ENCODE measurements at places on chromosomes 3 and 15.

GRCh38 chr3:31092748-31093589 is 198.5 kb upstream of the GADL1 start:
- no peak overlapping the region for H3K27ac ChIP-seq
- H3K27me3 ChIP-seq, result peaks cover 5% of the 10 kb centered on the region
- peaks cover 12% of the 10 kb centered on the region for H3K4me1 ChIP-seq
- H3K36me3 ChIP-seq, result no peaks in the 10 kb centered on the region
- H3K4me3 ChIP-seq, result no peak overlapping the region

- H3K4me1 ChIP-seq, result peaks cover 9% of the 10 kb centered on the region
- no peak overlapping the region for H3K4me3 ChIP-seq
- DNase-seq, result no peak
- peaks cover 14% of the 10 kb centered on the region for H3K36me3 ChIP-seq
Observed at GRCh38 chr3:17678116-17678741, 64.2 kb downstream of the TBC1D5 start.

DNA sequence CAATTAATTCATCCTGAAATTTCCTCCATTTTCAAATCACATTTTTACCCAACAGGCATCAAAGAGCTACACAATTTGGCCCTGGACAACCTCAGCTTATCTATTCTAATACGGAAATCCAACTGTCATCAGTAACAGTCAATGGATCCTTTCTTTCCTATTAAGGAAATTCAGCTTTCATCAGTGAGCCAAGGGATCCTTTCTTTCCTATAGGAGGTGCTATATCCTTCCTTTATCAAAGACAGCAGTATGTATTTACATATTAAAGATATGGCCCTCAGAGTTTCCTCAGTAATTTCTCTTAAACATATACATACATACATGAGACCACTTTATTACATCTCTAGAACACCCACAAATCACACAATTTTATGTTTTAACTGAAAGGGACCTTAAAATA is 10.1 kb downstream of the DHX36 start:
- peaks cover 65% of the 10 kb centered on the region for H3K36me3 ChIP-seq
- H3K27ac ChIP-seq, result no peak overlapping the region
- no peaks in the 10 kb centered on the region for H3K27me3 ChIP-seq

- H3K36me3 ChIP-seq, result no peaks in the 10 kb centered on the region
- no peak overlapping the region for H3K27ac ChIP-seq
- H3K27me3 ChIP-seq, result no peaks in the 10 kb centered on the region
- peaks cover 3% of the 10 kb centered on the region for H3K4me1 ChIP-seq
- H3K4me3 ChIP-seq, result no peak overlapping the region
Observed at GRCh38 chr3:25472731-25473130, 44.7 kb downstream of the RARB start.

DNA sequence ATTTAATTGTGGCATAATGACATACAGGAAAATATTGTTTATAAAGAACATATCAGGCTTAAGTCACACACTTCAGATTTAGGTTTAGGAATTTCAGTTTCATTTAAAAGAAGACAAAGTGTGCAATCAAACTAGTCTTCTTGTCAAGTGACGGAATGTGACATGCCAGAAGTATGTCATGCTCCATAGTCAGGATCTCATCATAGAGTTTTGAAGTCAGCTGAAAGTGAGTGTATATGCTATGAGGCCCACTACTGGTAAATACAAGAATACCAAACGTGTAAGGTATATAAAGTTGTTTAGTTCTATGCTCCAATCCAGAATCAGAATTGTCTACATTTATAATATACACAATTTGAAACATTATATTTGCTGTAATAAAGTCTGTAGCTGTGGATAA is 988.4 kb downstream of the TBL1XR1 start:
- H3K4me1 ChIP-seq, result no peaks in the 10 kb centered on the region
- no peak for DNase-seq
- no peak overlapping the region for H3K4me3 ChIP-seq
- H3K36me3 ChIP-seq, result no peaks in the 10 kb centered on the region

DNA sequence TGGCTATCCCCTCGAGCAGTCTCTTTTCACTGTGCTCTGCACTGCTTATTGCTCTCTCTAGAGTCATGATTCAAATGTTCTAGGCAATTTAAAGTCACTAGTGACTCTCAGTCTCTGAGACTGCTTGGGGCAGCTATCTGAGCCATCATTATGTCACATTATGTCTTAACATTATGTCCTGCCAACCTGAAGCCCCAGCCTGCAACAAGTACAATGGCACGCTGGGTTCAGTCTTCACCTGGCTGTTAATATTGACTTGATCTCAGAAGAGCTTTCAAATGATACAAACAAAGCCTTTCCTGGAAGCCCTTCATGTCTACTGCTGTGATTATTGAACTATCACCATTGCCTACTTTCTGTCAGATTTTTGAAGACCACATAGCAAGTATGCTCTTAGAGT is 128.1 kb upstream of the GRM7 start:
- no peak overlapping the region for H3K27ac ChIP-seq
- no peaks in the 10 kb centered on the region for H3K27me3 ChIP-seq
- DNase-seq, result no peak
- H3K36me3 ChIP-seq, result no peaks in the 10 kb centered on the region

DNA sequence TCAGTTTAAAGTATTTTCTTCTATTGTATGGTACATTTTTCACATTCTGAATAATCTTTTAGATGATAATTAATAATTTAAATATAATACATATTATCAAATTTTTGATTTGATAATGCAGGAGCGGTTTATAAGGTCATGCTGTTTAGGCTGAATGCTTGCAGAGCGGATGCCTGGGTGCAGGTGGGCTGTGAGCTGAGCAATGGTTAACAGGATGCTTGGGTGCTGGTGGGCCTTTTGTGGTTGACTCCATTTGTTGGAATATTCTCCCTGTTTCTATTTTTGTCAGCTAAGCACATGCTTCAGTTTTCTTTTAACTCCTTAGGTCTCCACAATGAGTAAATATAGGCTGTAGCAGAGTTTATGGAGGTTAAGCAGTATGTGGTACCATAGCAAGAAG is 1549.3 kb downstream of the OTOL1 start:
- H3K27ac ChIP-seq, result no peak overlapping the region
- DNase-seq, result no peak
- H3K4me1 ChIP-seq, result no peaks in the 10 kb centered on the region
- H3K27me3 ChIP-seq, result no peaks in the 10 kb centered on the region
- no peaks in the 10 kb centered on the region for H3K36me3 ChIP-seq

GRCh38 chr3:25040748-25041147 is 387.3 kb upstream of the RARB start:
- no peaks in the 10 kb centered on the region for H3K36me3 ChIP-seq
- no peak for DNase-seq
- no peak overlapping the region for H3K27ac ChIP-seq
- no peaks in the 10 kb centered on the region for H3K4me1 ChIP-seq

Data from activated B cell treated with CpG ODN at 0.5 μM for 24 hours (primary cell).